ENCODE measurements at places on chromosomes 7 and 10. TPM values are rescaled to one million over a fixed set of nuclear protein-coding genes. Genes with fewer than 3 reads are reported as not detected.

DNA sequence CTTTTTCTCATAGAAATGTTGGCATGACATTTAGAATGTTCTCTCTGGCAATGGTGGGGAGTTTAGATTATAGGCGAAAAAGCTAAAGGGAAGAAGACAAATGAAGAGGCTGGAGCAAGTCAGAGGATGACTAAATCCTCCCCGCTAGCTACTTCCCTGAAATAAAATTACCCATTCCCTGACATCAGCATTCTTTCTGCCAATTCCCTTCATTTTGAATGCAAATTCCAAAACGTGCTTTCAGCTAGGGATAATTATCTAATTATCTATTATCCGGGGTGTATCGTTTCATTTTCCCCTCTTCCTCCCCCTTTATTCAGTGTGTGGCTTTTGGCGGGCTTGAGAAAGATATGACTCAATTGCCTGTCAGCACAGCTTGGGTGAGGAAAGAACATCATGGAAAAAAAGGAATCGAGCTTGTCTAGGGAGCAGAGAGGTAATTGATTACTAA is 672.3 kb downstream of the TNS3 start:
- DNase-seq = peak; percentile 93

GRCh38 chr7:105776986-105777910 is 99.2 kb downstream of the ATXN7L1 start:
- no peak for DNase-seq

DNA sequence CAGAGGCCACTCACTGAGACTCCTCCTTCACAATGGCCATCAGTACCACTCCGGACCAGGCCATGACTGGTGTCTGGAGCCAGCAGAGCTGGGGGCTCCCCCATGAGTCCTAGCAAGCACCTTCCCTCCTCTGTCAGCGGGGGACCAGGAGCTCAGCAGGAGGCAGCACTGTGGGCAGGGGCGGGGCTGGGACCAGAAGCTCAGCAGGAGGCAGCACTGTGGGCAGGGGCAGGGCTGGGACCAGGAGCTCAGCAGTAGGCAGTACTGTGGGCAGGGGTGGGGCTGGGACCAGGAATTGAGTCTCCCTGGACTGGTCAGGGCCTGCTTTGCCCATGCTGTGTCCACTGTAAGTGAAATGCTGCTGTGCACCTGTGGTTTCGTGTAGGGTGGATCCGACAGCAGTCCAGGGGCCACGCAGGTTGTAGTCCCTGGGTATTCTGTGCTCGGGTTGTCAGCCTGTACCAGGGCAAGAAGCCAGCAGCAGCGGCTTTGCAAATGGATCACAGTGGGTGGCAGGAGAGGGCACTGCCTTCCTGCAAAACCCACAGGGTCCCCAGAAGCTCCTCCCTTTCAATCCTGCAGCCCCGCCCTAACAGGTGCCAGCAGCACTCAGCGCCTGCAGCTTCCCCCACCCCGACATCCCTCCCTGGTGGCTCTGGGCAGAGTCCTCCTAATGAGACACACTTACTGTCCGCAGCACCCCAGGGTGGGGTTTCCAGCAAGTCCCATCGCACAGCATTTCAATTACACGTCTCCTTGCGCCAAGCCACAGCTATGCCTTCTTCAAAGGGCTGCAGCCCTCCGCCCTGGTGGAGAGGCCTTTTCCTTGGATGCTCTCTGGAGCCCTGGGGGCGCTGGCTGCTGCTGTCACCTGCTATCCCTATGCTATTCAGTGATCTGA is 220.5 kb downstream of the TCERG1L start:
- DNase-seq = no peak

GRCh38 chr7:29335188-29336083 is 140.9 kb downstream of the CHN2 start:
- DNase-seq = no peak

Gene NEBL
- 18.7 TPM for total RNA-seq

Gene SLC13A1
- not detected for total RNA-seq

- no peak for DNase-seq
Observed at GRCh38 chr10:12549297-12549696, 199.9 kb downstream of the CAMK1D start.

Gene HELLS
- 2.8 TPM for total RNA-seq

Gene AASS
- total RNA-seq = 12.4 TPM

DNA sequence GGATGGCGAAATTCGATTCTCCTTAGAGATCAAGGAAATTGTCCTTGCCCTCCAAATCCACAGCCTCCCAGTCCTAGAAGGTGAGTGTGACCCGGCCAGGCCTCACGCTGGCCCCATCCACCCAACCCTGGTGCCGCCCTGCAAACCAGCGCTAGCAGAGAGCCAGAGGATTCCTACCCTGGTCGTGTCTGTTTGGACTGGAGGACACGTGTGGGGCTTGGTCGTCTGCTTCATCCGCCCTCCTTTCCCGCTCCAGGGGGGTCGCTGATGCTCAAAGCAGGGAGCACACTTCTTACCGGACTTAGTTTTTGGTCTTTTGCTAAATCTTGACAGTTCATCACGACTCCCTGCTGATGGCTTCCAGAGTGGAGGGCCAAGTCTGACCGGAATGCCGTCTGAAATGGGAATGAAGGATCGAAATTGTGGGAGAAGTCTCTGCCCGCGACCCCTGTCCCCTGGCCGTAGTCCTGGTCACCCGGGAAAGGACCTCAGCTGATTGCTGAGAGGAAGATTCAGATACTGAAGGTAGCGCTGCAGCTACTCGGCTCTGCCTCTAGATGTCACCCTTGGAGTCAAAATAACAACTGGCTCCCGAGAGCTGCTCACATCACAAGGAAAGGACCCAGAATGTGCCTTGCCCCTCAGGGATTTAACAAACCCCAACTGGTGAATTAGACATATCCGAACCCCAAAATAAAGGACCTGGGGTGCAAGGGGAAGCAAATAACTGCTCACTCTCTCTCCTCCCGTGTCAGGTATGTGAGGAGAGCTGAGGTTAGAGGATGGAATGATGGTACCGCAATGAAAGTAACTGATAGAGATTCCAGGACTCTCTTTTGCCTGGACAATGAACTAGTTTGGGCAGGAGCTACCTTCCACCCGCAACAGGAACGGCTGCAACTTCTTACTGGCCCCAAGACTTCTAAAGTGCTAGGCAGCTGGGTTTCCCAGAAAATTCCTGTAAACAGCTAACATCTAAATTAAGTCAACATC is 23.5 kb upstream of the ORC5 start:
- DNase-seq = peak; percentile 46

GRCh38 chr10:60380781-60381180 is 8.9 kb downstream of the ANK3 start:
- DNase-seq = no peak

DNA sequence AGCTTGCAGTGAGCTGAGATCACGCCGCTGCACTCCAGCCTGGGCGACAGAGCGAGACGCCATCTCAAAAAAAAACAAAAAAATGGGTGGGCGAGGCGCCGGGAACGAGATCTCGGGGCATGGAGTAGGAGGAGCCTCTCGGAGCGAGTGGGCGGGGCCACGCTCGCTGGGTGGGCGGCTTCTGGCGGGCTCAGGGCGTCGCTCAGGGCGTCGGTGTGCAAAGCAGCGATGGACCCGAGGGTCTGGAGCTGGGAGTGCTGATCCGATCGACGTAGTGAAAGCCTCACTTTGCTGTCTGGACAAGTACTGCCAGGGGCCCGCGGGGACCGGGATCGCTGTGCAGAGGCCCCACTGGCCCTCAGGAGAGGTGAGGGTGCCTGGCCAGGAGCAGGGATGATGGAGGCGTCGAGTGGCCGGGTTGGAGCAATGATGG is 22.6 kb upstream of the AMZ1 start:
- DNase-seq = no peak

- DNase-seq = no peak
Observed at GRCh38 chr7:78139335-78139734, 340.8 kb downstream of the PHTF2 start.

DNA sequence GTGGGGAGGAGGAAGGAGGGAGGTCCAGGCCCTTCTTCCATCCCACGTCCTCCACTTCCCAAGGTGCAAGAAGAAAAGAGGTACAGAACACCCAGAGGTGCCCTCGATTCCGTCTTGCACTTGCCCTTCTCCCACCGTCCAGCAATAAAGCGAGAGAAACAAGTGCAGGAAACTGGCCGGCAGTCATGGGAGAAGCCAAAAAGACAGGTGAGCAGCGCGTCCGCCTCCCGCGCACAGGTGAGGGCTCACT is 1.3 kb downstream of the C10orf95 start:
- no peak for DNase-seq

Gene PRSS37
- not detected for total RNA-seq

DNA sequence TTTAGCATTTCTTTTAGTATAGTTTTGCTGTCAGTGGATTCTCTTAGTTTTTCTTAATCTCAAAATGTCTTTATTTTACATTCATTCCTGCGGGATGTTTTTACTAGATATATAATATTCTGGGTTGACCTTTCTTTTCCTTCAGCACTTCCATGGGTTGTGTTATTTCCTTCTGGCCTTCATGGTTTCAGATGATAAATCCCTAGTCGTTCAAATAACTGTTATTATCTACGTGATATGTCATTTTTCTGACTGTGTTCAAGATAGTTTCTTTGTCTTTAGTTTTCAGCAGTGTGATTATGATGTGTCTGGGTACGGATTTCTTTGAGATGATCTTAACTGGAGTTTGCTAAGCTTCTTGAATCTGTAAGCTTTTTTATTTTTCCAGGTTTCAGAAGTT is 75.7 kb upstream of the ELN start:
- DNase-seq = no peak

Gene PODXL
- 0.53 TPM for total RNA-seq

- DNase-seq = peak; percentile 4
Observed at GRCh38 chr7:91357901-91358300, 93.7 kb downstream of the FZD1 start.

- peak; percentile 18 for DNase-seq
Observed at GRCh38 chr10:127398140-127398970, 150.8 kb upstream of the NPS start.

Gene ABCC2
- total RNA-seq = 0.53 TPM
